ENCODE measurements at places on chromosomes 7 and 10. TPM values are rescaled to one million over a fixed set of nuclear protein-coding genes. Genes with fewer than 3 reads are reported as not detected.
A peak's percentile ranks its signal among the peaks of the same experiment; 100 is the strongest.

DNA sequence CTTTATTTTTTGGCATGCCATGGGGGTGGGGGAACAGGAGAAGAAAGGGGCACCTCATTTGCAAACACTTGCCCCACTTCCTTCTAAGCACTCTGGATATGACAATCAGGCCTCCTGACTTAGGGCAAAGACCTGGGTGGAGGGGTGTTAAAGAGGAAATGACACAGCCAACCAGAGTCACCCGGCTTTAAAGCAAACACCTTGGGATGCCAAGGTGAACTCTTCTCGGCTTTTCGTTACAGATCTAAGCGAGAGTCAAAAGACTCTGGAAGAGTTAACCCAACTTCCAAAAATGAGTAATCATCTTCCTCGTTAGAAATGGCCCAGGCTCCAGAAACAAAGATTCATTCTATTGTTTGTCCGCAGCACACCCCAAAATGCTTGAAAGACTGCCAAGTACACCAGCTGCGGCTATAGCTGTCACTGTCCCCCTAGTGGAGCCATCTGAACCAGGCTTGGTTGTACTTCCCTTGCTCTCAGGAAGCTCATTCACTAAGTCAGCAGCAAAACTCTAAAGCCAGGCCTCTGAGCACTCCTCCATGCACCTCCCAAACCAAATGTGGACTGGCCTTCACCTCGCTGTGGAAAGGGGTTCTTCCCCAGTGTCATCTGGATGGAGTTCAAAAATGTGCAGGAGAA lies 24.8 kb downstream of the FAM53B start:
- DNase-seq: no peak

DNA sequence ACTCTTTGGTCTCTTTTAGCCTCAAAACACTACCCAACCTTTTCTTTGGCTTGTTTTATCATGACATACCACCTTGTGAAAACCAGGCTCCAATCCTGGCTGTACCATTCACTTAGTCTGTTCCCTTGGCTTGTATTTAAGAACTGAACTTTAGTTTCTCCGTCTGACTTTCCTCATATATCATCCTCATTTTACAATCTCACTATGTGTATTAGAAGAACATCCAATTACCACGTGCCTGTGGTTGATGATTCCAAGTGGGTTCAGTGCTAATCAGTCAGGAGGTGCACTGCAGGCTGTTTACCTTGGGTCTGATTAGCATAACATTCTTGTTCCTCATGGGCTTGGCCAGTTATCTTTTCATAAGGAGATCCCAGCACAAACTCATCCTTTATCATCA lies 144.8 kb upstream of the KLF14 start:
- DNase-seq: no peak

- peak; percentile 82 for DNase-seq
These were observed 1195.7 kb upstream of the SORCS1 start for GRCh38 chr10:108360187-108360586.

- DNase-seq: no peak
These were observed 52.9 kb downstream of the CYP2C9 start for GRCh38 chr10:94991243-94991888.

GRCh38 chr7:106326594-106327537 lies 42.1 kb upstream of the NAMPT start:
- DNase-seq: no peak

- peak; percentile 37 for DNase-seq
These were observed 52.0 kb downstream of the ABCC2 start for GRCh38 chr10:99834410-99834809.

- no peak for DNase-seq
These were observed 434.5 kb downstream of the SUGCT start for GRCh38 chr7:40569326-40569725.

DNA sequence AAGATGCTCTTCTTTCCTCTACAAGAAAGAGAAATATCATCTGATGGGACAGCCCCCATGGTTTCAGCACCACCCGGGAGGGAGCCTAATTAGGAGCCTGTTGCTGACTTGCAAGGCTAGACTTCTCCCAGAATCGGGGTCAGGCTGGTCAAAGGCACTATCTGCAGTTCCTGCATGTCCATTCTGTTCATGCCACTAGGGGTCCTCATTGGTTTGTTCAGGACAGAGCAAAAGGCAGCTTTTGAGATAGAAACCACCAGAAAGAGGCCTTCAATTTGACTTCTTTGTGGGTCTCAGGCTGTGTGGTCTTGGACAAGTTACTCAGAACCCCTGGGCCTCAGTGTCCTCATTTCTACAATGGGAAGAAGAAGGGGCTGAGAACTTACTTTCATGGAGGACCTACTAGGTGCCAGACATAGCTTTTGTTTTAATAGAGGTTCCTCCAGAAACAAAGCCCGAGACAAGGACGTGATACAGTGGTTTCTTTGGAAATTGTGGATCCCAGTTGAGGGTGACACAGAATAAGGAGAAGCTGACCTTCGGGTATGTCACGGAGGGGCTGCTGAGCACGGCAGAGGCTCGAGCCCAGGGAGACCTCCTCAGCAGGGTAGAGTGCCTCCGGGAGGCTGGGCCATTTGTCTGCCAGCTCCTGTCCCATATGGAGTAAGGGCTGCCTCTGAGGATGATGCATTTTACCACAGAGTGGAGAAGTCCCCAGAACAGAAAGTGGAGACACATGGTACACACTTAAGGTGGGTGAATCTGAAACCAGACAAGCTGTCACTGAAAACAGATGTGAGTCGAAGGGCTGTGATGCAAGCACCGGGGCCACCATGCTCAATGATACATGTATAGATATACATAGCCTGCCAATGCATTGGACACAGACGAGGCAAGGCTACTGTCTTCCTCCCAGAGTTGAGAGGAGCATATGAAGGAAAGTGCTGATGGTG lies 33.1 kb upstream of the NEUROD6 start:
- peak; percentile 21 for DNase-seq

GRCh38 chr10:71580415-71580814 lies 139.2 kb downstream of the C10orf105 start:
- no peak for DNase-seq

- no peak for DNase-seq
These were observed 43.4 kb downstream of the GLI3 start for GRCh38 chr7:42193471-42194129.

Gene BEND7
- total RNA-seq: 26.2 TPM

Gene CALHM1
- total RNA-seq: not detected

Gene GPC2
- total RNA-seq: 13.6 TPM

Gene FBXL13
- 3.1 TPM for total RNA-seq

Gene TAS2R41
- total RNA-seq: not detected

Gene PRXL2A
- total RNA-seq: 72.4 TPM

Gene LEP
- total RNA-seq: not detected
